Kidney glomerular epithelial cell (primary cell): ENCODE measurements at places on chromosomes 7 and 10.
A peak's percentile ranks its signal among the peaks of the same experiment; 100 is the strongest.

- DNase-seq: no peak
These were observed 6.5 kb downstream of the ZNF438 start for GRCh38 chr10:31025142-31025541.

GRCh38 chr7:45721686-45722598 is 147.8 kb downstream of the ADCY1 start:
- no peak for DNase-seq

GRCh38 chr10:103533827-103534226 is 40.3 kb downstream of the NEURL1 start:
- no peak for DNase-seq

DNA sequence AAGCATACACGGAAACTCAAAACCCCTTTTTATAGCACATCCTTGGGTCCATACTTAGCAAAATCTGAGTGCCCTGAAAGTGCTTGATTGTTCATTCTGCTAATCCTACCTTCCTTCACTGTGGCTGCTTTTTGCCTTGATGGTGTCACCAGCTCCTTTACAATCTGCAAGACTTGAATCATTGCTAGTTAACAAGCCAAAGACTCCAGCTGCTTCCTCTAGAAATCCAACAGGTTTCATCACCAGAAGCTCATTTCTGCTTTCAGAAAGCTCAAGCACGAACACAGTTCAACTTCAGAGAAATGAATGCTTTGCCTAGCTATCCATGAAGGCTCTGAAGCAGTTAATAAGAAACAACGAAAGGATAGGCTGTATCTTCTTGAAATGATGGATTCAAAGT is 38.0 kb downstream of the USP6NL start:
- peak; percentile 5 for DNase-seq

- DNase-seq: no peak
These were observed 52.8 kb downstream of the HHEX start for GRCh38 chr10:92742331-92743228.

GRCh38 chr7:93923942-93924341 is 2.4 kb downstream of the GNG11 start:
- no peak for DNase-seq

- no peak for DNase-seq
These were observed 38.1 kb upstream of the WDR11 start for GRCh38 chr10:120813085-120813484.

DNA sequence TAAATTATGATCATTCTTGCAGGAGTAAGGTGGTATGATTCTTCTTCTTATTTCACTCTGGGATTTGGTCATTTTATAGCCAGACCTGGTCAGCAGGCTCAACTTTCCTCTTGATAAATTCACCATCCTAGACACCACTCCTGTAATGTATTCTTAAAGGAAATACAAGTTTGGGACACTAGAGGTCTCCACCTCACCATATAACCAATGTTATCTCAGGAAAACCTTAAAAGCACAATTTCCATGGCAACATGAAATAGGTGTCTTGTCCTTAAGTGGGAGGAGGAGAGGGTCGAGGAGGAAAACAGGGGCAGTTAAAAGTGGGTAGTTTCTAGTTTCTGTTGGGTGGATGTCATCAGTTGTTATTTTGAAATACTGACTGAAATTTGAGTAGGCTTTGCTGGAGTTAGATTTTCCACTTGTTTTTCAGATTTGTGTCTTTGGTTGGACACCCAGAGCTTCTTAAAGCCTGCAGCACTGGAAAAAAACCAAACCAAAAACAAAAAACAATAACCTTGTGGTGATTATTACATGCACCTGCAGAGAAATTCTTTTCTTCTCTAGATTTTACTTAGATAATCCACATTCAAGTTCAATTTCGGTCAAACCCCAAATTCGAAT is 163.1 kb downstream of the PRKCQ start:
- DNase-seq: peak; percentile 36

DNA sequence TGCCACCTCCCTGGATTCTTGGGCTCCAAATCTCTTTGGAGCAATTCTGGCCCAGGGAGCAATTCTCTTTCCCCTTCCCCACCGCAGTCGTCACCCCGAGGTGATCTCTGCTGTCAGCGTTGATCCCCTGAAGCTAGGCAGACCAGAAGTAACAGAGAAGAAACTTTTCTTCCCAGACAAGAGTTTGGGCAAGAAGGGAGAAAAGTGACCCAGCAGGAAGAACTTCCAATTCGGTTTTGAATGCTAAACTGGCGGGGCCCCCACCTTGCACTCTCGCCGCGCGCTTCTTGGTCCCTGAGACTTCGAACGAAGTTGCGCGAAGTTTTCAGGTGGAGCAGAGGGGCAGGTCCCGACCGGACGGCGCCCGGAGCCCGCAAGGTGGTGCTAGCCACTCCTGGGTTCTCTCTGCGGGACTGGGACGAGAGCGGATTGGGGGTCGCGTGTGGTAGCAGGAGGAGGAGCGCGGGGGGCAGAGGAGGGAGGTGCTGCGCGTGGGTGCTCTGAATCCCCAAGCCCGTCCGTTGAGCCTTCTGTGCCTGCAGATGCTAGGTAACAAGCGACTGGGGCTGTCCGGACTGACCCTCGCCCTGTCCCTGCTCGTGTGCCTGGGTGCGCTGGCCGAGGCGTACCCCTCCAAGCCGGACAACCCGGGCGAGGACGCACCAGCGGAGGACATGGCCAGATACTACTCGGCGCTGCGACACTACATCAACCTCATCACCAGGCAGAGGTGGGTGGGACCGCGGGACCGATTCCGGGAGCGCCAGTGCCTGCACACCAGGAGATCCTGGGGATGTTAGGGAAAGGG is 913 bp downstream of the NPY start:
- DNase-seq: no peak

DNA sequence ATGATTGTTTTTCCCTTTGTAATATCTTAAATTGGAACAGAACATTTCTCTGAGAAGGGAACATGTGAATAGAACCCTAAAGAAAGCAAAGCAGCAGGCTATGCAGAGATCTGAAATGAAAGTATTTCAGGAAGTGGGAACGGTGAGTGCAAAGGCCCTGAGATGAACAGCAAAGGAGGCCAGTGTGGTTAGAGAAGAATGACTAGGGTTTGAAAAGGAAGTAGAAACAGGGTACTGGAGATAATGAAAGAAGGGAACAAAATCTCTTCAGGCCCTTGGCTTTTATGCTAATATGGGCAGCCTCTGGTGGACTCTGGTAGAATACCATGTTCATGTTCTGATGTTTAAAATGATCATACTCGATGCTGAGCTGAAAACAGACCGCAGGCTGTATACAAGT is 22.2 kb downstream of the ARHGAP21 start:
- DNase-seq: no peak

GRCh38 chr10:94308866-94309265 is 53.9 kb downstream of the NOC3L start:
- no peak for DNase-seq

- no peak for DNase-seq
These were observed 77.2 kb downstream of the ZNF680 start for GRCh38 chr7:64485623-64486022.

DNA sequence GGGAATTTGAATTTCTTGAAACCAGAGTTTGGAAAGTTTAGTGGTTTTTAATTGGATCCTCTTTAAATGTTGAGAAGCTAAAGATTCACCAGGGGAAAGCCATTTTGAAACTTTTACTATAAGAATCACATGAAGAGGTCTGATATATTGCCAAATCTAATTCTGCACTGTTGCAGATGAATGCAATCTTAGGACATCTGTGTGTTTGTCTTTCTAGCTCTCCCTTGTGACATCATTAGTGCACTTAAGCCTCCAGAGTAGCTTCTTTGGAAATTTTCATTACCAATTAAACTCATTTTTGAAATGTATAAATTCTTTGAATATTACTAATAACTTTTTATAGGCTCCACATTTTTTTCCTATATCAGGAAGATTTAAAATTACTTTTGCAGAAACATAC is 160.2 kb downstream of the BICC1 start:
- no peak for DNase-seq

DNA sequence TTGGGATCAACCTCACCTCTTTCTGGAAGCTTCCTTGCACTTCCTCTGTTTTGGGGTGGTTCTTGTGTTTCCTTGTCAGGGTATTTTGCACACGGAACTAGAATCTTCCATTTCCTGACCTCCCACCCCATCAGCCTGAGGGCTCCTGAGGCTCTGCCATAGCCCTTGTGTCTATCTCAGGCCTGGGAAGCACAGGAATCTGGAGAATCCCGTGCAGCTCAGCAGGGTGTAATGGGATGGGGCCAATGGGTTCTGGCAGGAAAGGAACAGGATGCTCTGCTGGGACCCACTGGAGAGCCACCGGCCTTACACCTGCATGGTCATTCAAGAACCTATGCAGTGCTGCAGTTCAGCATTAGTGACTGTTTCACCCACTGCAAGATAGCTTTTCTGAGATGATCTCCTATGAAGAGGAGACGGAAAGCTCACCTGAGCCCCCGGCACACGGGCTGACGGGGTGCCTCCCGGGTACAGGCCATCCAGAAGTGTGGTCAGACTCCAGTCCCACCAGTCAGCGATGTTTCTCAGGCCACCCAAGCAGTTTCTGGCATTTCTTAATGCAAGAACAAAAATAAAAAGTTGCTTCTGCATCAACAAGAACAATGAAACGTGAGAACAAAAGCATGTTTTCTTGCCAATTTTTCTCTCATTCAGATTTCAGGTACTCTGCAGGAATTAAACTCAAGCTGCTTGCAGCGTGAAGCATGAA is 133.2 kb downstream of the PKD1L1 start:
- DNase-seq: no peak

DNA sequence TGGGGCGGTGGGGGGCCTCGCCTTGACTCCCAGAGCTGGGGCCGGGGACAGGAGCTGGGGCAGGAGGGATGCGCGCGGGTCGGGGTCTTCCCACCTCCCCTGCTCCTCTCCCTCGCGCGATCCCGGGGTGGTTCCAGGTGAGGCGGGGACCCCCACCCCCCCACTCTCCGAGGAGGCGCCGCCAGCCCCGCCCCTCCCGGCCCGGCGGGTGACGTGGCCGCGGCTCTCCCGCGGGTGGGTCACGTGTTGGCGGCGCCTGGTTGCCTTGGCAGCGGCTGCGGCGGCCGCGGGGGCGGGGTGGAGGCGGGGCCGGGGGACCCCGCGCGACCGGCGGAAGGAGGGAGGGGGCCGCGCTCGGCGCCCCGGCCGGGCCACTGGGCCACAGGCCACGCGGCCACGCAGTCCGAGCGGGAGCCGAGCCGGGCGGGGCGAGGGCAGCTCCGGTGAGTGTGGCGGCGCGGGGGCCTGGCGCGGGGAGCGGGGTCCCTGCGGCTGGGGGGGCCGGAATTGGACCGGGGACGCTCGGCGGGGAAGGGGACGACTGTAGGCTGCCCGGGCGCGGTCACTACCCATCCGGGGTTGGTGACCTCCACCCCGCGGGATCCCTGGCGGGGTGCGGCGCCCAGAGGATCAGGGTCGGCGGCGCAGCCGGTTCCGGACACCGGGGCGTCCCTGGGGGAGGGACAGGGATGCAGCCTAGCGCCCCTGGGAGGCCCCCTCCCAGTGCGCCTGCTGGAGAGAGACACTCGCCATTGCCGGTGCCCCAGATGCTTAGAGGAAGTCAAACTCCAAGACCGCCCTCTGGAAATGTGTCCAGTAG is at the start of gene ORAI2:
Gene ORAI2, plus strand, starts transcription at position 357 of the 820 bp plus-strand sequence. CDS start 5,382 bp downstream, outside the sequence.
- DNase-seq: peak; percentile 31

- no peak for DNase-seq
These were observed 29.6 kb upstream of the FAM20C start for GRCh38 chr7:162632-163297.

DNA sequence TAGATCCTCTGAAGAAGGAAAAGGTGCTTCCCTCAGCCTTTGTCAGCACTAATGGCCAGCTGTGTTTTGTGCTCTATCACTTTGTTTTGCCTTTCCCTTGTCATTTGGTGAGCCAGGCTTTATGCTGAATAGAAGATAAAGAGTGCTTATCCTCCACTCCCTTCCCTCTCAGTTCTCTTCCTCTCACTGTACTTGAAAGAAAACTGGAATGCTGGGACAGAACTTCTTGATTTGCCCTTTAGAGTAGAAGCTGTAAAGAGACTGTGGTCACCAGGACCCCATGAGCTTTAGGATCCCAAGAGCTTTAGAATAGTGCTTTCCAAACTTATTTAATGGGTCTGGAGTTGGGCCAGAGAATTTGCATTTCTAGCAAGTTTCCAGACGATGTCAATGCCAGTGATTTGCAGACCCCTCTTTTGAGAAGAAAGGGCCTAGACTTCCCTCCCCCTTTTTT is 81.4 kb downstream of the LRRC4 start:
- no peak for DNase-seq

GRCh38 chr7:34672430-34672829 is 14.4 kb downstream of the NPSR1 start:
- DNase-seq: no peak

DNA sequence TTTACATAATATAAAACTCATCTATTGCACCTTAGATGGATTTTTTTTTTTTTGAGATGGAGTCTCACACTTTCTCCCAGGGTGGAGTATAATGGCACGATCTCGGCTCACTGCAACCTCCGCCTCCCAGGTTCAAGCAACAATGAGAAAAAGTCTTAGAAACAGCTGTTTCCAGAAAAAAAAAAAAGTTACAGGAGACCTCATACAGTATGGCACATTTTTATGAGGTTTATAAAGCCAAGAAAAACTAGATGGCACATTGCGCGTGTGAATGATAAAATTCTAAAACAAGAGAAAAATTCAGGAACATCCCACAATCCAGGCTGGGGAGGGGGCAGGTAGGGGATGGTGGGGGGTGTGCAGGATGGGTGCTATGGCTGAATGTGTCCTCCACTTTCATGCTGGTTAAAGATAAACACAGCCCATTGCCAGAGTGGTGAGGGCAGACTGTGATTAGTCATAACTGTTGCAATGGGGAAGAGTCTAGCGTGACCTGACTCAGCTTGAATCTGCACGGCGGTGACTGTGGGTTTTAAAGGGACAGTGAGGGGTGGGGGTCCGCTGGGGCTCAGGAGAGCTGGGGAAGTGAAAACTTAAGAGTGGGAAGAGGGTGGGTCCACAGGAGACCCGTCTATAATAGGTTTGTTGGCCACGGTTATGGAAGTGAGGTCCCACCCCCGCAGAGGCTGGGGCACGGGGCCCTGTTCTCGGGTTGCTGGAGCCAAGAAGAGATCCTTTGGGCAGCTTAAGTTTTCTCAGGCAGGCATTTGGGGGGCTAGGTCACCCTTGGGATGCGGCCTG is 11.9 kb upstream of the LRRC27 start:
- peak; percentile 87 for DNase-seq

- DNase-seq: no peak
These were observed 219.9 kb downstream of the SUGCT start for GRCh38 chr7:40354711-40355110.

DNA sequence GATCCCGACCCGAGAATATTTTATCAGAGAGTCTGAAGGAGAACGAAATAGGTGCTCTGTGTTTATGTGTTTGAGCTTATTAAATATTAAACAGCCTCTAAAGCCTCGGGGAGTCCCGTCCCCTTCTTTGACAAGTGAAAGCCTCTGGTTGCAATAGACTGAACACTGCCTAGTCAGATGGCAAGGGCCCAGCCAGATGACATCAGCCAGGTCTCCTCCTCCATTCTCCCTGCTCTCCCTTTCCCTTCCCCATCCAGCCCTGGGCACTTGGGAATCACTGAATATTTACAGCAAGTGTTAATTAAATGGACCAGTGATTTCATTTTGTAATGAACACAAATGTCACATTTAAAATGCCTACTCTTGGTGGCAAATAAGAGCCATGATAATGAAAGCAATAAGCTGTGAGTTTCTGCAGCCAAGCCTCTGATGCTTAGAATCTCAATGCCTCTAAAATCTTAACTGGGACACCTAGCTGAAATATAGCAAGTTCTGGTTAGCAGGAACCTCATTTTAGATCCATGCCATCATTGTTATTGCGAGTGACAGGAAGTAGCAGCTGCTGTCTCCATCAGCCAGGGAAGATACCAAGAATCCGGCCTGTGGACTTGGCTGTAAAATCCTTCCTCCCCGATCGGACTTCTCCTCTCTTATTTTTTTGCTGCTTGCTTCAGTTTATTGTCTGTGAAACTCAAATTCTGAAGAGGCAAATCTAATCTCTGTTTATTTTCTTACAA is 202.1 kb downstream of the PRPF18 start:
- DNase-seq: peak; percentile 35

- DNase-seq: no peak
These were observed 85.0 kb upstream of the ZNF800 start for GRCh38 chr7:127477295-127478023.
